ENCODE measurements at places on chromosomes 16 and 17.

GRCh38 chr16:22315979-22316378 lies 18.8 kb downstream of the POLR3E start:
- no peak for DNase-seq

GRCh38 chr17:80475910-80476876 lies at the start of gene NPTX1:
NPTX1 (minus strand) TSS chr17:80476607; CDS start chr17:80476446, 161 bp downstream.
- no peak for DNase-seq

- no peak for DNase-seq
Measured at GRCh38 chr17:61761827-61762226, 101.5 kb downstream of the BRIP1 start.

DNA sequence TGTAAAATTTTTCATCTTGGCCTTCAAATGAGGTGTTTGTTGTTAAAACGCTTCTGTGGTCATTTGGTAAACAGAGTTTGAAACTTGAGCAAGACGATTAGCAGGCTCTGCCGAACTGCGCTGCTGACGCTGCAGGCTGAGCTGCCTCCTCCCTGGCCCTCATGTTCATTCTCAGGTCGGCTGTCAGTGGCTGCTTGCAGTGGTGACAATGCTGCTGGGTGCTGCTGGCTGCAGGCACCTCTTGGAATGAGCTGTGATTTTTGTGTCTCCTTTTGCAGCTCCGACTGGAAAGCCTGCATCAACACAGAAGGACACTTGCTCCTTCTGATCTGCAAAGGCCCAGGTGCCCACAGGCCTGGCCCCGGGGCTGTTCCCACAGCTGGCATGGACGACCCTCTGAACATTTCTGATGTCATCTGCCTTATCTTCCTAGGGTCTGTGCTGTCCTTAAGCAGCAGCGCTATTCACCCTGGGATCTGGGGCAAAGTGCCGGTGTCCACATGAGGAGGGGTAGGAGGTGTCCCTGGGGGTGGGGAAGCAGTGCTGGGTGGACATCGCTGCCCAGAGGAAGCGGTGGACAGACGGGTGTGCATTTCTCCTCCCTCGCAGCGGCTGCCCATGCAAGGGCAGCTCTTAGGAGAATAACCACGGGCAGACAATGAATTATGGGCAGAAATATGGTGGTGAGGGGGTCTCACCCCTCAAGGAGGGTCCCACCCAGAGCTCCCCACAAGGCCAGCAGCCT lies 23.1 kb upstream of the OSGIN1 start:
- no peak for DNase-seq

DNA sequence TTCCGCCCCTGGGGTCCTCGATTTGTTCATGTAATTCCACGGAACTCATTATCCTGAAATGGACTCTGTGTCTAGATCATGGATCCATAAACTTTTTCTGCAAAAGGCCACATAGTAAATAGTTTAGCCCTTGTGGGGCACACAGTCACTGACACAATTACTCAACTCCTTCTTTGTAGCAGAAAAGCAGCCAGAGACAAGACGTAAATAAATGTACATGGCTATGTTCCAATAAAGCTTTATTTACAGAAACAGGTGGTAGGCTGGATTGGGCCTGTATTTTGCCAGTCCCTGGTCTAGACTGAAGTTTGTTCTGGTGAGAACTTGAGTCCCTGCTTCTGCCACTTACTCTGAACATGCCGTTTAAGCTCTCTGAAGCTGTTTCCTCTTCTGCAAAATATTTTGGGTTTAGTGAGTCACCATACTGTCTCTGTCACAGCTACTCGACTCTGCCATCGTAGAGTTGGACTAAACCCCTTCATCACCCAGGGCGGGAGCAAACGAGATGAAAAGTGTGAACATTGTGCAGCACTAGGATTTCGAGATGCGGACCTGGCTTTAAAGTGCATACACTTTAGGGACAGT lies 61.9 kb upstream of the FOXF1 start:
- no peak for DNase-seq

DNA sequence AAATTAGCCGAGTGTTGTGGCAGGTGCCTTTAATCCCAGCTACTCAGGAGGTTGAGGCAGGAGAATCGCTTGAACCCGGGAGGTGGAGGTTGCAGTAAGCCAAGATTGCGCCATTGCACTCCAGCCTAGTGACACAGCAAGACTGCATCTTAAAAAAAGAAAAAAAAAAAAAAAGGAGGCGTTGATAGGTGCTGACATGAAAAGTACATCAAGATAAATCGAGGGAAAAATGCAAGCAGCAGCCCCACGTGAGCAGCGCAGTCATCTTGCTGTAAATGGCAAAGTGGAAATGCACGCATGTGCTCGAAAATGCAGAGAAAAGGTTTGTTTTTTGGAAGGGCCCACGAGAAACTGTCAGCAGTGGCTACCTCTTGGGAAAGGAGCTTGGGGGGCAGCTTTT lies 20.9 kb downstream of the MXRA7 start:
- no peak for DNase-seq

GRCh38 chr17:64472564-64472963 lies 23.6 kb downstream of the MILR1 start:
- DNase-seq: no peak

DNA sequence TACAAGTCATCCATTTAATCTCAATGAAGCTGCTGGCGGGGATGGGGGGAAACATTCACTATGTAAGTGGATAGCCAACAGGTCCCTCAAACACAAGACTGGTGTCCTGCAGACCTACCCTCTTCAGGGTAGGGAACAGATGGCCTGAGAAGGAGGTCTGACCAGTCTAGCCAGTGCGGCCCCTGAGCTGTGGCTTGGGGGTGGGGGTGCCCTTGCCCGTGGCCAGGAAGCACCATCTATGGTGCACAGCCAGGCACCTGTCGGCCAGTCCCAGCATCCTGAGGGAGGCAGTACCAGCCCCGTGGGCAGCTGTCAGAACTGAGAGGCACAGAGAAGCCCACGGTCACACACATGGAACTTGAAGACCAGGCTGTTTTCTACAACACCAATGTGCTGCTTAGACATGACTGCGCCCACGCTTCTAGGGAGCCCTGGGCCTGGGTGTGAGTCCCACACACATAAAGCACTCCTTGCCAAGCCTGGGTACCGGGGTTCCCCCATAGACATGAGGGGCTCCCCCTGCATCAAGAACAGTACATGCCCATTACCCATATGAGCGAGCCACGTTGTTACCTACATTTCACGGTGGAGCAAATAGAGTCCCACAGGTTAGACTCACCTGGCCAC lies 40.9 kb downstream of the RMI2 start:
- DNase-seq: no peak

- peak; percentile 72 for DNase-seq
Measured at GRCh38 chr16:55944377-55944802, 69.2 kb upstream of the CES5A start.

DNA sequence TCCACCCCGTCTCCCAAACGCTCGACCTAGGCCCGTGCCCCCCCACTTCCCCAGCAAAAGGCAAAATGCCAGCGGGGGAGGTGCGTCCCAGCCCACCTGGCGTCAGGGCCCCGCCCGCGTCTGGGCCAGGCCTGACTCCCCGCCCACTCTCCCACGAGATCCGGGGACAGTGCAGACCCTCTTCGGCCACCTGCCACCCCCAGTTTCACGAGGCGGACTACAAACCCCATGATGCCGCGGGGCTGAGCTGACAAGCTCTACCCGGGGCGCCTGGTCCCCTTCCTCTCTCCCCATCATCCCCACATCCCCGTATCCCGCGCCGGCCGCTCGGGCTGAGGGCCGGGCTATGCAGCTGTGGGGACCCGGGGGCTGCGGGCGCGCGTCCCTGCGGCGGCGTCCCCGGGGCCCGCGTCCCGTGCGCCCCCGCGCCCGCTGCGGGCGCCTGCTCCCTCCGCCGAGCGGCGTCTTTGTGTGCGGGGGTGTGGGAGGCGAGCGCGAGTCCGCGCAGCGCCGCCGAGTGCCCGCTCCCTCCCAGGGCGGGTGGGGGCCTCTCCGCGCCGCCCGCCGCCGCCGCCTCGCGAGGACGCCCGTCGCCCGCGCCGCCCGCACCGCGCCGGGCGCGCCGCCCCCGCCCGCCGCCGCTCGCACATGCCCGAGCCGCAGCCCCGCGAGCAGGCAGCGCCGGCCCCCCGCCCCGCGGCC lies at the start of gene ANKRD13B:
Gene ANKRD13B, plus strand, starts transcription at position 283 of the 702 bp plus-strand sequence. CDS start 490 bp downstream, outside the sequence.
- DNase-seq: no peak

- no peak for DNase-seq
Measured at GRCh38 chr17:78738698-78739097, 43.4 kb downstream of the CYTH1 start.
